ENCODE measurements at places on chromosomes 3 and 15. TPM values are rescaled to one million over a fixed set of nuclear protein-coding genes. Genes with fewer than 3 reads are reported as not detected.

Gene ASB14
- total RNA-seq: 14.1 TPM

Gene CNTN4
- total RNA-seq: 3.2 TPM

Gene ACTRT3
- 0.72 TPM for total RNA-seq

Gene CLASP2
- 88.1 TPM for total RNA-seq

- no peak for DNase-seq
Measured at GRCh38 chr3:142507241-142507640, 59.4 kb upstream of the XRN1 start.

DNA sequence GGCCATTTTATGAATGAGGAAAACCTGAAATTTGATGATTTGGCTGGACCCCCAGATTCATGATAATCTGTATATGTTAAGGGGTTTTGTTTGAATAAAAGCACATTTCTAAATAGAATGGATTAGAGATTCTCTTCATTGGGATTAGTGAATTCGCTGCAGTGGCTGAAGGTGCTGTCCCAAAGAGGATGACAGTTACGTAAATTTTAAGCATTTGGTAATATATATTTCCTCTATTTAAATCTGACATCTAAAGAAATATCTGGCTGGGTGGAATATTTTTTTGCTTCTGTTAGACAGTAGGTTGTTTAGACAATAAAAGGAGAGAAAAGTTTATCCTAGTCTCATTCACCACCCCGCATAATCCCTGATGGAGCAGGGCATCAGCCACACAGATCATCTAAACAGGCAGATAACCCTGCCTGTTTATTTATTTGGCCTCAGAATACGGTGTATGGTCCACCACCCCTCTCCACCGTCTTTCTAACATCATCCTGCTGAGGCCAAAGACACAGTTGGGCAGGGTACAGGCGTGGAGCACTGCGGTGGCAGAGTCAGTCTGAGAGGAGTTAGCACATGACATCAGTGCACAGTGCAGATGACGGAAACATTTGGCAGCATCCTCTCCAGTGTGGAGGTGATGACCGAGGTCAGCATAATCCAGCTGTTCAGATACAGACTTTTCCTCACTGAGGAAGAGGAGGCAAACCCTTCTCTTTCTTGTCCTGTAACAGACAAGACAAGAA, 20.4 kb upstream of the NFKBIZ start:
- peak; percentile 73 for DNase-seq

DNA sequence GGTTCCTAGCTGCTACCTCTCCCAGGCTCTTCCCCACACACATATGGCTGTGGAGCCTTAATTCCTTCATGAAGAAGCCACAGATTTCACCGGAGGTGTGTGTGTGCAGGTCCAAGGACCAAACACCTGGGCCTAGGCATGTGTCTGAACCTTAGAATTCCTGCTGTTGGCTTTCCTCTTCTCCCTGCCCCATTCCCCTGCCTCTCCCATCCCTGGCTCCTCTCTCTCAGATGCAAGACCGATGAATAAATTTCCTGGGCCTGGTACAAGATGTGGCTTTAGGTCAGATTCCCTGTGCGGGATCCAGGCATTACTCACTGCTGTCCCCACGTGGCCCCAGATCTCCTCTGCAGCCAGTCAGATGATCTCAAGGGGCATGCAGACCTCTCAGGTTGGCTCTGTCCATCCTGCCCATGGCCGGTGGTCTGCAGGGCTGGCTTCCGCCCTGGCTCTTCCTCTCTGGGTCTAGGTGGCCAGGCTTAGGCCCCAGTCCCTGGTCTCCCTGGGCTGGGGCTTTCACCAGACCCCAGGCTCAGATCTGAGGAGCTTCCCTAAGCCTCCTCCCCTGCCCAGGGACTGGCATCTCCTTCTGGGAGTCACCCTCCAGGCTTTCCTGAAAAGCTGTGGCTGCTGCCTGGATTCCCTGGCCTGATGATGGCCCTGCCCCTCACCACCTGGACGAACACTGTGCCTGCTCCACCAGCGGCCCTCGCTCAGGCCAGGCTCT, 20.5 kb downstream of the CCR9 start:
- DNase-seq: no peak

Gene CHDH
- total RNA-seq: 12.7 TPM

Gene GOLGA8S
- total RNA-seq: 0.40 TPM

- no peak for DNase-seq
Measured at GRCh38 chr3:11470031-11470853, 173.5 kb downstream of the VGLL4 start.

- DNase-seq: no peak
Measured at GRCh38 chr3:106473576-106474475, 605.0 kb upstream of the CBLB start.

DNA sequence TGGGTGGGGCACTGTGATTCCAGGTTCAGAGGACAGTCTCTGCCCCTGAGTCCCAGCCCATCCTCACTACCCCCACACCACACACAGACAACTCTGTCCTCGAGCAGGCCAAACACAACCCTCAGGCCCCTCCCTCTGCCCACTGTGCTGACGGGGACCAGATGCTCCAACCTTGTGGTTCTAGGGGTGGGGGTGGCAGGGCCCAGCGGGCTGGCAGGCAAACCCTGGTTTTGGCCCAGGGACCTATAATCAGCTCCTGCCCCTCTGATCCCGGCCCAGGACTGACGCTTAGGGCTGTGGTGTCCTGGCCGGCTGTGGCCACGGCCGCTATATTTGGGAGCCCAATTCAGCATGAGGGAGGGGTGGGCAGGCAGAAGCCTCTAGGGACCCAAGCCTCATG, 5.0 kb upstream of the MYL3 start:
- peak; percentile 60 for DNase-seq
